ENCODE measurements at places on chromosomes 3 and 15.

DNA sequence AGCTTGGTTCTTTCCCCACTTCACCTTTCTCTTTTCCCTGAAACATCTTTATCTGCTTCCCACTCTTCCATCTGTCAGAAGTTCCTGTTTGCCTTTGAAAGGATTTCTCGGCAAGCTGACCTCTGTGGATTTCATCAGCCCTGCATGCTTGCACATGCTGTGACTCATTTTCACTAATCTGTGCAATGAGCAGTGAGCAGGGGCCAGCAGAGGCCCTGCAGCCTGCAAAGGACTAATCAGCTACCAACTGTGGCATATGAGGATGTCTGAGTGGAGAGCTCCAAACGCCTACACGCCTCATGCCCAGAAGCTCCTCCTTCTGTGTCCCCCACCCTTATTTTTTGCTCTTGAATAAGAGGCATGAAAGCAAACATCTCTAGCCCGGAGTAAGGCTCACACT, 333.0 kb upstream of the SEMA6D start:
- no peak for DNase-seq

GRCh38 chr3:18007980-18008379, 265.5 kb upstream of the TBC1D5 start:
- DNase-seq: no peak

DNA sequence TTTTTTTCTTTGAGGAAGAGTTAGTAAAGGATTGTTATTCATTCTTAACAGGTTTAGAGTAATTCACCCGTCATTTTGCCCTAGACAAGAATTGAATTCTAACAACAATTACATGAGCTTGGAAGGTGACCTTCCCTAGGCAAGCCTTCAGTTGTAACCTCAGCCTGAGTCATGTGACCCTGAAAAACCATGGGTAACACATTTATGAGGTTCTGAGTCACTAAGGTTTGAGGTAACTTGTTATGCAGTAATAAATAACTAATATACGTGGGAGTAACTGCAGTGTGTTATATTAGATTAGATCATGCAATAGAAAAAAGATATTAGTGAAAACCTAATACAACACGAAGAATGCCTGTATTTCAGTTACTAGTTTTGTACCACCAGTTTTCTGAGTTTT, 237.6 kb upstream of the NDN start:
- no peak for DNase-seq

GRCh38 chr3:183265157-183265642, 12.1 kb downstream of the B3GNT5 start:
- no peak for DNase-seq

- no peak for DNase-seq
These were observed 7.5 kb downstream of the MORF4L1 start for GRCh38 chr15:78880242-78880533.
